ENCODE measurements at places on chromosomes 2 and 18.
A peak's percentile ranks its signal among the peaks of the same experiment; 100 is the strongest.

DNA sequence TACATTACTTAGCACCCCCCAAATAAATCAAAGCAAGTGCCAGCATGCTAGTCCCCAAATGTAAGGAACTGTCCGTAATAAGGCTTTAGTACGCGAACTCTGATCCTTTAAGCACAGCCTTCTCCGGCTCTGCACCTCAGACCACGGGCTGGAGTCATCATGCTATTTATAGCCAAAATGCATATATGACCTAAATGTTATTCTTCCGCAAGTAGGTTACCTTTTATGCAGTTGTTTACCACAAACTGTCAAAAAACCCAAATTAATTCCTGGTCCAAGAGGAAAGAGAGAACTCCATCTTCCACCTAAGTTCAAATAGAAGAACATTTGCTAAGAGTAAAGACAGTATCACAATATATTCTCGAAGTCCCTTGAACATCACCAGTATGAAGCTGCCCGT is 42.7 kb downstream of the ZNF516 start:
- no peak for DNase-seq

DNA sequence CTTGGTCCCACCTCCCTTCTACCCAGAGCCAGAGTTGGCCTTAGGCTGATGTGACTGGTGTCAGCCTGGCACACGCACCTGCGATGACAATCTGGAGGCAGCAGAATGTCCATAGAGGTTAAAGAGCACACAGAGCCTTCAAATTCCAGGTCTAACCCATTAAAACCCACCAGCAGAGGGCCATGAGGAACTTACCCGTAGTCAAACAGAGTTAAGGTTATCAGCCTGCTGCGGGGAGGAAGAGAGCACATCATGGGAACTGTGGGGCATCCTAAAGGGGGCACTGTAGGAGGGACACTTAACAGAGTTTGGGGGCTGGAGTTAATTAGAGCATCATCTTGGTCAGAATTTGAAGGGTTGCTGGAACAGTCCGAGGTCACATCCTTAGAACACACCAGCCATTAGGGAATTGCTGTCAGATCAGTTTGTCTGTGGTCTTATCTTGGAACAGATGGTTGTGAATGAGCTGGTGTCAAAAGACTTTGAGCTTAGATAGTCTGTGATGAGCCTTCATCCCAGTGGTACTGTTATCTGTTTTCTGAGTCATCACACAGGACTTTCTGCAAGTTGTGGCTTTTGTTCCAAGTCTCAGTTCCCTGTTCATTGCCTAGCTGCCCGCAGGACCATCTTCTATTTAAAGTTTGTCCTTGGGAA is 248.6 kb downstream of the LOXHD1 start:
- DNase-seq = no peak

DNA sequence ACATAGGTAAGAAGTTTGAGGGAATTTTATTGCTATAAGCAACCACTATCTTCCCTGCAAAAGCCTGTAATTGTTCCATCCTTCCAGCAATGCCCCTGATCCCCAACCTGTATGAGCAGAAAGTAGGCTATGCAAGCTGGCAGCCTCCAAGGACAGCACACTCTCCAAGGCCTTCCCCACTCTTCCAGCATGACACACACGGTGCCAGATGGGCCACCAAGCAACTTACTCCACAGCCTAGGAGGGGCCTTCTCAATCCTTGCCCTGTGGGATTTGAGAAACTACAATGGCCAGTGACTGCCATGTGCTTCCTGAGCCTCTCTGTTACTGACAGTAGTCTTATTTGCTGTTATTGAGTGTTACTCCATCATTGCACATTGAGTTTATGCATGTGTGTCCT is 137.5 kb downstream of the ACTR3 start:
- DNase-seq = no peak

- no peak for DNase-seq
Measured at GRCh38 chr2:218895759-218896500, 15.3 kb downstream of the WNT10A start.

DNA sequence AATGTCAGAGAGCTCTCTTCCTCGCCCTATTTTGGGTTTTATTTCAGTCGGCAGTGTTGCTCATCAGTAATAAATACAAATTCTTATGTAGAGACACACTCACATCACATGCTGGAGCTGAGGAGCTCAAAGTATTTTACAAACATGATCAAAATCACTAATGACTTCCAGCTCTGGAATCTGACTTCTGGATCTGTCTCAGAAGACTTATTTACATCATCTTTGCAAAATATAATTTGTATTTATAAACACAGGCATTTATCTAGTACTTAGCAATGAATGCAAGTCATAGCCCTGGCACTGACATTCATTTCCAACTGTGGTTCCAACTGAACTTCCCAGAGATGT is 327.1 kb downstream of the NCKAP5 start:
- DNase-seq = no peak

- no peak for DNase-seq
Measured at GRCh38 chr2:143717053-143717452, 587.8 kb downstream of the ARHGAP15 start.

- no peak for DNase-seq
Measured at GRCh38 chr2:68124321-68124720, 33.4 kb upstream of the PNO1 start.

GRCh38 chr2:182197529-182197928 is 211.9 kb downstream of the PPP1R1C start:
- DNase-seq = no peak

DNA sequence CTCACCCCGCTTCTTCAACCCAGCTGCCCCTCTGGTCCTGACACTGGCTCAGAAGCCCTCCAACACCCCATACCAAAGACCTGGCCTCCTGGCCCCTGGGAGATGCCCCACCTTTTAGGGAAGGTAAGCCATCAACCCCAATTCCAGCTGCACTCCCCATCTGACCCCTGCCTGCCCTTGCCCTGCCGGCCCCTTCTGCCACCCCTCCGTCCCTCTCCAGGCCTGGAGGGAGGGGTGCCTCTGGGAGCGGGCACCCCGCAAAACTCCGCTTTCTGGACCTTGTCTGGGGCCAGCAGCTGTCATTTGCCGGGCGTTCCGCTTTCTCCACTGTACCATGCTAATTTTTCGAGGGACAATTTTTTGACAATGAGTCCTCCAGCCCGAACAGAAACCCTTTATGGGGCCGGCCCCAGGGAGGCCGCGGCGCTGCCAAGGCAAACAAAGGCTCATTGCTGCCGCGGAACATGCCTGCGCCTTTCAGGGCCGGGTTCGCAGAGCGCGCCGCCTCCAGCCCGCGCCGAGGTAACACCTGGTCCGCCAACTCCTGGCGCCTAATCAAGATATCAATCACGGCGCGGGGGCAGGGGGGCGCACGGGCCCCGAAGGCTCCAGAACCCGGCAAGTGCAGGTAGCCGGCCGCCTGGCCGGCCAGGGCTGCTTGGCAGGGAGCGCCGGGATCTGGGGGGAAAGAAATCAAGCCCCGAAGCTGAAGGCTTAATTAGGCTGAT is 96.0 kb downstream of the INHBB start:
- peak; percentile 48 for DNase-seq

- DNase-seq = no peak
Measured at GRCh38 chr2:118061135-118061955, 26.9 kb upstream of the INSIG2 start.

GRCh38 chr2:50955081-50955480 is 76.9 kb downstream of the NRXN1 start:
- peak; percentile 48 for DNase-seq

- DNase-seq = no peak
Measured at GRCh38 chr18:5520464-5520863, 23.3 kb downstream of the EPB41L3 start.

DNA sequence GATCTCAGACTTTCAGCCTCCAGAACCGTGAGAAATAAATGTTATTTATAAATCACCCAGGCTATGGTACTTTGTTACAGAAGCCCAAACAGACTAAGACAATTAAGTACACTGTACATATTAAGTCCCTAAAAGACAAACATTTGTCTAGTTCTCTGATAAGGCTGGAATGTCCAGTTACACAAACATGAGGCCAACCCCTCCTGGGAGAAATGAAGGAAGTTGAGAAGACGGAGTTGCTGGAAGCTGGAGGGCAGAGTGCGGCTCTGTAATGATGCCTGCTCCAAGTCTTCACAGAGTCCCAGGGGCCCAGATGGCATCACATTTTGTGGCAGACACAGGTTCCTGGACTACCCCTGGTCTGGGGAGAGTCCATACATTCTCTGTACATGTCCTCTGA is 79.2 kb upstream of the ST8SIA3 start:
- no peak for DNase-seq

GRCh38 chr2:152791979-152792378 is 73.6 kb downstream of the ARL6IP6 start:
- DNase-seq = peak; percentile 49

DNA sequence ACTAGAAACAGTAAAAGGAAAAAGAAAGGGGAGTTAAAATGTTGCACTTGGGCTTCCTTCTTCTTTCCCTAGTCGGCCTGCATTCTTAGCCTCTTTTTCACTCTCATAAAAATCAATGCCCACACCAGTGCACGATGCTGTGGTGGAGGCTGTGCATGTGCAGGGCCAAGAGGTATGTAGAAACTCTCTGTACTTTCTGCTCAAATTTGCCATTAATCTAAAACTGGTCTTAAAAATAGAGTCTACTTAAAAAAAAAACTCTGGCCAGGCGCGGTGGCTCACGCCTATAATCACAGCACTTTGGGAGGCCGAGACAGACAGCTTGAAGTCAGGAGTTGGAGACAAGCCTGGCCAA is 11.1 kb downstream of the TRAPPC8 start:
- DNase-seq = no peak
